ENCODE measurements at places on chromosomes 7 and 10.

- DNase-seq: no peak
Measured at GRCh38 chr7:132225216-132226030, 350.8 kb downstream of the PLXNA4 start.

DNA sequence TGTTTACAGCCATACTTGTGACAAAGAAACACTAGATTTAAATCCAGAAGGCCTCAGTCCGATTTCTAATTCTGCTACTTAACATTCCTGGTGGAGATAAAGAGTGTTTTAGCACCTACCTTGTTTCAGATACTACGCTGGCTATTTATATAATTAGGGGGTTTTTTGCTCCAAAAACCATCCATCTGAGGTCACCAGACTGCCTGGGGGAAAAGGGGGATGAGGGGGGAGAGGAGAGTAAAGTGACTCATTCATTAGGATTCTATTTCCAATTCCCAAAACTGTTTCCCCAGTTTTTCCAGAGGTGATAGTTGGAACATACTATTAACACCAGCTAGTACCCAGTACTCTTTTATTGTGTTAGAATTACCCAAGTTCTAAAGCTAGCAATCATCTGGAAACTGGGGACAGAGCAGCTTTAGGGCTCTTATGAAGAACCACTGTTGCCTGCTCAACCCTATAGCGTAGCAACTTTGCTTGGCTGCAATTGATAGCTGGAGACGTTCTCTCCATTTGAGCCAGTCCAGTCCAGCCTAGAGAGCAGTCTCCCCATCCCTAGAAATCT lies 6.6 kb downstream of the GCC1 start:
- DNase-seq: no peak

GRCh38 chr10:102354451-102354850 lies 41.1 kb upstream of the NFKB2 start:
- no peak for DNase-seq

DNA sequence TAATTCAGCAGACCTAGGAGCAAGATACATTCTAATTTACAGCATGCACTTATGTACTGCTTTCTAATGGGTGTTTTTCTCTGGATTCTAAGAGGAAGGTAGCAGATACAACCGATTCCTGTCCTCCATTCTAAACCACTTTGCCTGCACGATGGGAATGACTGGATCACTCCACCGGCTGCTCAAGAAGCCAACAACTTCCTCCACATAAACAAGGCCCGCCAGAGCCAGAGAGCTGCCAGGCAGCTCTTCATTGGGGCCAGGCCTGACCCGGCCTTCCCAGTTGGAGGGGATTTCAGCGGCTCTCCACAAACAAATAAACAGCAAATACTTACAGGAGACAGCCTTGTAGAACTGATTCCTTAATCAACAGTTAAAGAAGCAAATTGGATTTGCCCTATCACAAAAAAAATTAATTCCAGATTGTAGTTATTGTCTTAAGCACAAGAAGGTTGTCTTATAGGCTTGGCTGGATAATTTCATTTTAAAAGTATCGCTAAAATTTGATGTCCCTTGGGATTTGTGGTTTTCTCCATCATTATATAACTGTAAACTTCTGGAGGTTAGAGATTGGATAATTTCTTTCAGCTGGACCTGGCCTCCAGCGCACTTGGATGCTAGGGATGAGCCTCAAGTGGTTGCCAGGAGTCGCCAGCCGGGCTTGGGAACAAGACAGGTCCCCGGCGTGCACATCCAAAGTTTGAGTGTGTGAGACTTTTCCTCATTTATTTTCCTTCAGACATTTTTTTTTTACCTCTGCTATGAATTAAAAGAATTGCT lies 20.9 kb downstream of the EBF3 start:
- no peak for DNase-seq

DNA sequence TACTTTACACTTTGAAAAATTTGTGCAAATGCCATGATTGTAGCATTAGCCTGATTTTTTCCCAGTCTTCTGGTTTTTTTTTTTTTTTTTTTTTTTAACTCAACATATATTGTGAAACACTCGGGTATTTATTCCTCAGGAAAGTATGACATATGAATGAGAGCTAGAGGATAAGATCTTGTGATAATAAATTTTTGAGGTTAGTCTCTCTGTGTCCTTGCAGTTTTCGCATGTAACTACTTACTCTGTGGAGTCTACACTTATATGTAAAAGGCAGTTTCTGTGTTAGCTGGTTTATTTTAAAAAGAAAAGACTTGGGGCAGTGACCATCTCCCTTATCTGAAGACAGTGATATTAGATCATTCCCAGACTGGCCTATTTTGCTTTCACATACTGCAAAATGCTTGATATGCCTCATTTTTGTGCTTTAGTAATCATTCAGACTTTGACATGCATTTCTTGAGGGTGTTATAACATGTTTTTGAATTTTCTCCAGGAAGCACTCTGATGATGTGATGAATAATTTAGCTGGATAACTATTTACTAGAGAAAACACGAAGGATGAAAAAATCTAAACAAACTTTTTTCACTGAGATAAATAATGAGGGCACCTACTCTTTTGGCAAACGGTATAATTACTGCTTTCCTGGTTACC lies 371.0 kb downstream of the NRG3 start:
- DNase-seq: no peak

- DNase-seq: no peak
Measured at GRCh38 chr7:153858355-153858754, 193.8 kb upstream of the DPP6 start.

- DNase-seq: no peak
Measured at GRCh38 chr7:121107923-121108498, 119.5 kb downstream of the CPED1 start.

- no peak for DNase-seq
Measured at GRCh38 chr7:2607122-2607922, 24.5 kb upstream of the TTYH3 start.

DNA sequence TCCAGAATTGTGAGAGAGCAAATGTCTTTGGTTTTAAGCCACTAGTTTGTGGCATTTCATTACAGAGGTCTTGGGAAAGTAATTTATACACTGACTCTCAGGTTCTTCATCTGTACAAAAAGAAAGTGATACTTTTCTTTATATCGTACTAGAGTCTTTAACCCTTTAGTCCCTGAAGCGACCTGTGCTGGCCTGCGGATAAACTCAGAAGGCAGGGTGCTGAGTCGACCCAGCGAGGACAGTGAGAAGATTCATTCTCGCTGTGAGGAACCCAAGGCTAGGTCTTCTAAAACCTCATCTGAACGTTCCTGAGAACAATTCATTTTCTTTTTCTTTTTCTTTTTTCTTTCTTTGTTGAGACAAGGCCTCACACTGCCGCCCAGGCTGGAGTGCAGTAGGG lies 514.2 kb upstream of the MGMT start:
- no peak for DNase-seq

DNA sequence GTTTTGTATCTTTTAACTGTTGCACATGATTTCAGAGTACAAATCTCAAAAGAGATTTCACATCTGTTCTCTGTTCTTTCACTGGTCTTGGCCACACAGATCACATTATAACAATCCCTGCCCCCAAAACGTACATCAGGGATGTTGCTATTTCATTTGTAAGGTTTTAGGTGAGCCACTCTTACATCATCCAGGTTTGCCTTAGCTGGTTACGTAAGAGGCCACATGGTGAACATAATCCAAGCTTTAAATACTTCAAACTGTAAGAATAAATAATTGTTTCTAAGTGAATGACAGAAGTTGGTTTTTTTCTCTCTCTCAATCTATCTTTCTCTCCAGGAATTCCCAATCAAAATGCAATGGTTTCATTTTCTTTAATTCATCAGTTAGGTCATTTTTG lies 245.9 kb upstream of the HGF start:
- DNase-seq: no peak

DNA sequence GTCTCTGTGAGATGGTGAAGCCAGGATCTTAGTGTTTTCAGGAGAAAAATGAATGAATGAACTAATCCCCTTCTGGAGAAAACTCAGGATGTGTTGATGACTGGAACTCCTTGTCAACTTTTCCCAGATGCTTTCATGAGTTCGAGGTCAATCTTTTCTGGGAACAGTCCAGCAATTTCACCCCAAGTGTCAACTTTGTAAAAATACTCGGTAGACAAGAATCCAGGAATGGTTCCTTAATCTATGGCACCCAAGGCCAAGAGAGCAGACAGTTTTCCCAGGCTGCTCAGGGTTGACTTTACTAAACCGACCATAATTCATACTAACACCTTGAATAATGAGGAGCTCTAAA lies 31.1 kb upstream of the LYZL1 start:
- DNase-seq: no peak

GRCh38 chr7:114854369-114854768 lies 67.5 kb upstream of the MDFIC start:
- no peak for DNase-seq

DNA sequence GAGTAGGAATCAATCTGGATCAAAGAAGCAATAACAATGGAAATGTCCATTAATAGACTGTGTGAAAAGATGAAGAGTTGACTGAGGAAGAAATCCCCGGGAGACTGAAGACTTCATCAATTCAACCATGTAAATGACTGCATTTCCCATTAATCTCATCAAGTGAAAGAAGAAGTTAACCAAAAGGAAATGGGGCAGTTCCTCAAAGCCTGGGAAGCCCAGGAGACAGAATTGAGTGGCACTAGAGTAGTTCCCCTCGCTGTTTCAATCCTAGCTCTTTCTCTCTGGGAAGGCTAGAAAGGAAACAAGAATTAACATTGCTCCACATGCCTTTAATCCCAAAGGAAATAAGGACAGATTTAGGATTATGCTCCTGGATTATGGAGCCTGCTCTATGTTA lies 4.8 kb upstream of the OR6V1 start:
- DNase-seq: no peak

DNA sequence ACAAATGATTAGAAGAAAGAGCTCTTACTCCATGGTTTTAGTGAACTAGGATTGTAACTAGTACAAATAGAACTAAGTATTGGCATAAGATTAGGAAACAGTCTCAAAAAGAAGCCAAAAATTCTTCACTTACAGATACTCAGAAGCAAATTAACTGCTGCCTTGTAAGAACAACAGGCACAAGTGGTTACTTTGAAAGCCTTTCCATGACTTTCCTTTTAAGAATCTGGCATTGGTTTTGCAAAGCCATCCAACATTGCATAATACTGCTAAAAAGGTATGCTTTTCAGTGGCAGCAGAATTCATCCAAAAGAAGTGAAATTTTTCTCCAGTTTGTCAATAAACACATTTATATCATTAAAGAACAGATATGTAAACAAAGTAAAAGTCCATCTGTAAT lies 126.8 kb upstream of the ODAD2 start:
- no peak for DNase-seq

DNA sequence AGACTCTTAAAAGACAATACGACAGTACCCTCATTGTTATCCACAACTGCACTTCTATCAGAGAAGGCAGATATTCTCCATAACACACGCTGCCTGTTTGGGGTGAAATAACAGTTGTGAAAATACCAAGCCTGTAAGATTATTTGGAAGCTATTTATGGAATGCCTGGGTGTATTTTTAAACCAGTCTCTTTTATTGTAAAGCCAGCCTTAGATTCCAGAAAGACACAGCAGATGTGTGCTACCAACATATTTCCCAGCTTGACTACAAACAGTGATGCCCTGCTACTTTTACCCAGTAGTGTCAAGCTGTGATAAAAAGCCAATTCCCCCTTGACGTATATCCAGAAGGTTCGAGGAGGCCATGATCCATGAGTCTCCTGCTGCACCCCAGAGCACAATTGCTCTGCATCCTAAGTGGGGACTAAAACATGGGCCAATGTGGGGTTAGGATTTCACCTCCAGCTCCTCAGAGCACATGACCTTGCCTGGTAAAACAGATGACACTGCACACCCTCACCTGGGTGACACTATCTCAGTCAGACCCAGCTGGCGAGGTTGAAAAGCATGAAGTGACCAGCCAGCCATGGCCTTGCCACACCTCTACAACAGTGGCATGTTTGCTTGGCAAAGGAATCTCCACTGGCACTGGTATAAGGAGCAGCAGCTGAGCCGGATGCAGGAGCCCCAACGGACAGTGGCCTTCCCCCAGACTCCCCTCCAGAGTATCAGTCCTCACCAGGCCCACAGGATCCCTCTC lies 62.2 kb downstream of the GFRA1 start:
- no peak for DNase-seq

DNA sequence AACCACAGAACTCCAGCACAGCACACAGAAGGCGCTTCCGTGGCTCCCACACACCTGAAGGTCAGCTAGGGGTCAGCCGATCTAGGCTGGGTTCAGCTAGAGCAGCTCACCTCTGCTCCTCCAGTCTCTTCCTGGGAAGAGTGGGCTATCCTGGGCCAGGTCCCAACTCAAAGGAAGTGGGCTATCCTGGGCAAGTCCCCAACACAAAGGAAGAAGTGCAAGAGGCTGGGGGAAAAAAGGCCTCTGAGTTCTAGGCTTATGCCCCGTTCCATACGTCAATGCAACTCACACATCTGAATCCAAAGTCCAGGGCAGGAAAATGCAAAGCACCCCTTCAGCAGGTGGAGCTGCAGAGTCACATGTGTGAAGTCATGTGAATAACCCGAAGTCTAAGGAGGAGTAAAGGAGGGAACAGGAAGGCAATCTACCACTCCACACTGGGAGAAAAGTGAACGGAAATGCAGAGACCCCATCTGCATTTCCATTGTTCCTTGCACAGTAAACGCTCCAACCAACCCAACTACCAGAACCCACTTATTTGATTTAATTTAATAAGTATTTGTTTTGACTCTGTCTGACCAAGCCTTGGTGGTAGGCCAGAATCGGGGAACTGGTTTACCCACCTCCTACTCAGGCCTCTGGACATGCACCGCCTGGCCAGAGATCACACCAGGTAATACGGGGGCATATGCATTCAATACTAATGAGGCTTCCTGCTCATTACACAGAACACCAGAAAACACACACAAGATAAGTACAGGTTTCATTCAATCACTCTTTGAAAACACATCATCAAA lies 95.5 kb upstream of the RNF32 start:
- no peak for DNase-seq

GRCh38 chr7:32586291-32587221 lies 91.3 kb downstream of the AVL9 start:
- no peak for DNase-seq

GRCh38 chr10:93806903-93807302 lies 49.2 kb downstream of the LGI1 start:
- DNase-seq: no peak

- DNase-seq: no peak
Measured at GRCh38 chr10:86553639-86554038, 32.0 kb upstream of the WAPL start.

DNA sequence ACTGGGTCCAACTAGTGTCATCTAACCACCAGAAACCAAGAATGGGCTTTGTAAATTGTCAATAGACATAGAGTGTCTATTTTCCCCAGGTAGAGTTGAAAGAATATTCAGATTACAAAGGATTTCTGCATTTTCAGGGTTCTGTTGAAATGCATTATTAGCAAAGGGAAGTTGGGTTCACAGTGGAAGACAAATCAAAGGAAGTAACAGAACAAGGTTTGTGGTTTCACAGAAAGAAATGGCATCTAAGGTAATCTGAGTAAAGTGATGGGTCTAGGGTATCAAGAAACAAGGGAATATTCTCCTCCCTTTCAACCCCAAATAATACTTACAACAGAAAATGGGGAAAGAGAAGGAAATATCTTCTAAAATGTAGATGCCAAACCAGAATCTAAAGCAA lies 25.8 kb downstream of the CEP41 start:
- no peak for DNase-seq
